ENCODE measurements at places on chromosomes 7 and 10.

DNA sequence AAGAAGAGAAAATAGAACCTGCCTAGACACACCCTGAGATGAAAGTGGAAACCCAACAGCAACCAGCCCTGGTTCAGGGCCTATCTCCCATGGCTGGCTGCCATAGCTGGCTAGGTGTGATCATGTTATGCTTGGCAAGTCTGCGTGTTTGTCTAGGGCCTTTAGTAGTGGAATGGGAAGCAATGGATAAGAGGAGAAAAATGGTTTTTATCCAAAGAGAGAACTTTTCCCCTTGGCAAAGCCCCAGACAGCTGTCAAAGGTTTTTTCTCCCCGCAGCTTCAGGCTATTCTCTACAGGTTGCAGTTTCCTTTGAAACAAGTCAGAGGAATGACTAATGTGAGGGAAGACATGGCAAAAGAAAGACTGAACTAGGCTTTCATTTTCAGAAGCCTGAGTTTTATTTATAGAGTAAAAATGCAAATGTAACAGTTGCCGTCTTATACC, 161.5 kb downstream of the SEMA3D start:
- DNase-seq: peak; percentile 81

DNA sequence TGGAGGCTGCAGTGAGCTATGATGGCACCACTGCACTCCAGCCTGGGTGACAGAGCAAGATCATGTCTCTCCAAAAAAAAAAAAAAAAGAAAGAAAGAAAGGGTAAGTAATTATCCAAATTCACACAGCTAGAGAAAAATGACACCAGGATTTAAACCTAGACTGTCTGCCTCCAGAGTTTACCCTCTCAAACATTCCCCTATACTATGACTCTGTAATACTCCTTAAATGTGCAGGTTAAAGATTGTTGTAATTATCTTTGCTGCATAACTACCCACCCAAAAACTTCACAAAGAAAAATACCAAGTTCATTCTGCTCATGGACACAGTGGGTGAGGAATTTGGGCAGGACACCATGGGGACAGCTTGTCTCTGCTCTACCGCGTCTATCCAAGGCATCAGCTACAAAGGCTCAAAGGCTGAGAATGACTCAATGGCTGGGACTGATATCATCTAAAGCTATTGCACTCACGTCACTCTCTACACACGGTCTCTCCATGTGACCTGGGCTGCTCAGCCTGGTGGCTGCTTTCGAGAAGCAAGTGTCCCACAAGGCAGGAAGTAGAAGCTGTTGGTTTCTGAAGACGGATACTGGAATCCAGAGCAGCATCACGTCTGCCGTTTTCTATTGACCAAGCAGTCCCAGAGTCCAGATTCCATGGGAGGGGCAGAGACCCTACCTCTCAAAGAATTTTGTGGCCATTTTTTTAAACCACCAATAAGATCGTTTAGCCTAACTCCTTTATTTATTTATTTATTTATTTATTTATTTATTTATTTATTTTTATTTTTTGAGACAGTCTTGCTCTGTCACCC, 185.7 kb upstream of the AUTS2 start:
- peak; percentile 16 for DNase-seq

DNA sequence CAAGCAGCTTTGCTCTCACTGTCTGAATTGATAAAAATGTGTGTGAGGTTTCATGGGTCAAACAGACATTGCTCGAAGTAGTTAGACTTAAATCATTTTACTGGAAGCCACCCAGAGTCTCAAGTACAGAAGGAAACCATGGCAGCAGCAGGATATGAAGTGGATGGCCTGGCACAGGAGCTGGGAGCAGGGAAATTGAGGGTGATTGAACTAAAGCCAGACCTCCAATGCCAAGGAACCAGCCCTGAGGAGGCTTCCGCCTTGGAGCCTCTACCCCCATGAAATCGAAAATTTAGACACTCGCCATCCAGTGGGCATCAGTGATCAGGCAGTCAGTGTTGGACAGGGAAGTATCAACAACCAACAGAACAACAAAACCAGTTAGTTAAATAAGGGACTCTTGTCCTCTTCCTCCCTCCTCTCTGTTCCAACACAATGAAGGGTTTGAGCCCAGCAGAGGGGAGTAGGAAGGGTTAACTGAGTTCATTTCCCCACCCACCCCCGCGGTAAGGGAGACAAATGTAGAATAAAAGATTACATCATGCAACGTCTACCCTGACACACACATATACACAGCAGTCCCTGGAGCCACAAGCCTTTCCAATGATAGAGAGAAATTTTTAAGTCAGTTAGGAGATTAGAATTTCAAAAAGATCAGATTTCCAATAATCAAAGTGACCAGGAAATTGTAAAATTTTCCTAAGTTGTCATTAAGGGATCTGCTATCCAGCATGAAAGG, 156.3 kb downstream of the SLC16A9 start:
- no peak for DNase-seq

DNA sequence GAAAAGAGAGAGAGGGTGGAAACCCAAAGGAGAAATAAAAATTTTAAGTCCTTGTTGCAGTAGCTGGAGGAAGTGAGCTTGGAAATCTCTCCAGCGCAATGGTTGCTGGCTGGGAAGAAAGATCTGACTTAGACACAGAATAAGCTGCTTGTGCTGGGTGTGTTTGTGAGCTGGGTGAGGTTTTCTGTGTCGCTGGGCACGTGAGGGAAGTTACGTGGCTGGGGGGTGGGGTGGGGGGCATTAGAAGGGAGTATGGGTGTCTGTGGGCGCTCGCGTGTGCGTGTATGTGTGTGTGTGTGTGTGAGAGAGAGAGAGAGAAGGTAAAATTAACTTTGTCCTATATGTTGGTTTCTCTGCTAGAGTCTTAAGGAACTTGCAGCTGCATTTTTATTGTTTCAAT, 11.6 kb downstream of the TCF7L2 start:
- peak; percentile 51 for DNase-seq

DNA sequence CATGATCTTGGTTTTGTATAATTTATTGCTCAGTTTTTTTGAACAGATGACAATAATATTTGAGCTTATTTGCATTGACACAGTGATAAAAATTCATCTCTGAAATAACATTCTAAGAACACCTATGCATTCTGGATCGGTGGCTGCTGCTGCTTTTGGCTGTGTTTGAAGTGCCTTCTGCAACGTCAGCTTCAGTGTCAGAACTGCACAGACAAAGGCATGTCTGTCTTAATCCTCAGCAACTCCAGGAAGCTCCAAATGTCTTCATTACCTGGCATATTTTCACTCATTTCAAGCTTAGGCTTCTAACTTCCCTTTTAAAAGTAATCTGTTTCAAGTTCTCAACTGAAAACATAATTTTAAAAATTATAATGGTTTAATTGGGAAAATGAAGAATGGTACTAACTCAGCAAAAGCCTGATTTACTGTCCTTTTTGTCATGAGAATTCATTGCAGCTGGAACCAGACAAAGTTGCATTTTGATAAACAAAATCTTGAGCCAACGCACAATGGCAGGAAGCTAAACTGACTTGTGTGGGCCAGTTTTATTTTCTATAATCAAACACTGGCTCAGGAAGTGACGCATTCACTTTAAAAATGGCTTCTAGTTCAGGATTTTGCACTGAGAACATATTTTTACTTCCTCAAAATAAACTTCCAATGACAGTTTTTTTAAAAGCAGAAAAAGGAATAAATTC, 38.7 kb downstream of the NPS start:
- DNase-seq: no peak

DNA sequence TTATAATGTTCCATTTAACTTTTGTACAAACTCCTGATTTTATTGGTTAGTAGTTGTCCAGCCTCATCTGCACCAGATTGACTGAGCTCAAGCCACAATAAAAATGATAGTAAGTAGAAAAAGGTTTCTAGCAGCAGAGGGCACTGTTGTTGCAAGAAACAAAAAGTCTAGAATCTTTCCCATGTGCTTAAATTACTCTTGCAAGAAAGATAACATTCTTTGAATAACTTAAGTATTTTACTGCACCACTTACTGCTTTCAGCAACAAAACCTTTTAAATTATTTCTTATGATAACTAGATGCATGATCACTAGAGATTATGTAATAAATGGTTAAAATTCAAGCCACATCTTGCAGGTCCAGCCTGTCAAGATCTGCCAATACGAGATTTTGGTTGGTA, 27.0 kb downstream of the LMOD2 start:
- DNase-seq: no peak

GRCh38 chr7:23689165-23689564, 9.2 kb downstream of the FAM221A start:
- no peak for DNase-seq

DNA sequence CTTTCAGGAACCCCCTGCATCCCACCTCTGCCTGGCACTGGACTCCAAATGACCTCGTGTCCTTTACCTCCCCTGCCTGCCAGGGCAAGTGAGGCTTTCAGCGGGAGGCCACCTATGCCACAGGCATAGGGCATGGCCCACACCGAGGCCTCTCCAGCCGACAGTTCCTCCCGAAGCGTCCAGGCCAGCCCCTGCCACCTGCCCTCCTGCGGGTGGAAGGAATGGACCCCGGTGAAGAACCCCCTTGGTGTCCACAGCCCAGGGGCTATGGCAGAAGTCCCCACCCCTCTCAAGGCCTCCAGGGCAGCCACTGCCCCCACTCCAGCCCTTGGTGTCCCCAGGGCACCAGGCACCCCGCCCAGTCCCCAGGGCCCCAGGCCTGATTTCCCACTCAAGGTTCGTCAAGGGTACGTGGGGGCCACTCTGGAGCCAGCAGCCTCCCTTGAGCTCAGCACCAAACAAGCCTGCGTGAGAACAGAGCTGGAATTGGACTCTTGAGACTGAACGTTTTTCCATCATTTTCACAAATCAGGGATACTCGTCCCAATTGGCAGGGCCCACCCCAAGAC, 3.1 kb downstream of the FUOM start:
- no peak for DNase-seq

- no peak for DNase-seq
These were observed 316.6 kb downstream of the SNX13 start for GRCh38 chr7:17623546-17624185.

- peak; percentile 87 for DNase-seq
These were observed 18.8 kb downstream of the CELF2 start for GRCh38 chr10:11036424-11037011.

- no peak for DNase-seq
These were observed 10.0 kb downstream of the LOXL4 start for GRCh38 chr10:98257961-98258360.

Data from mucosa of descending colon (tissue), 3 donors.